ENCODE measurements at places on chromosomes 6 and 20.

DNA sequence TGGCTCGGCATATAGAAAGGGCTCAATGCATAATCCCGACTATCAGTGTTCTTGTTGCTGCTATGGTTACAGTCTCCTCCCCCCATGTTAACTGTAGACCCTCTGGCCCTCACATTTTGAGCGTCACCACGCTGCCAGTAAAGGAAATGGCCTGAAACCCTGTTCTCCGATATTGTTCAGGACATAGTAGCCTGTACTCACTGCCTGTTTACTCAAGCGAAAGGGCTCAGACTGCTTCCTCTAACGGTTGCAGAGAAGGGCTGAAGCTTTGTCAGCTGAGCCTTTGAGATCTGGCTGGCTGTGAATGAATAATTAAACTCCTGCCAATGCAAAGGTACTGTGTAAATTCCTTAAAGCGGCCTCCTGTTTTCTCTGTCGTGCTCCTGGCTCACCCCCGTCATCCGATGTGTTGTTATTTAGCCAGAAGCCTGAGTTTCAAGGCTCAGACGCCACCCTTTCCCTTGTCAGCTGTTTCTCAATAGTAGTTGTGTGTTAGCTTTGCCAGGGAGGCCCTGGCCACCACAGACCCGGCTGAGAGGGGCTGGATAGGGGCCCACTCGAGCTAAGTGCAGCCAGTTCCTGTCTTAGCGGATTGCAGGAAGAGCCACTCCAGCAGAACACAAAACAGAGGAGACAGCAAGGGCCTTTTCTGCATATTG is 31.2 kb upstream of the RALGAPA2 start:
- DNase-seq: no peak

DNA sequence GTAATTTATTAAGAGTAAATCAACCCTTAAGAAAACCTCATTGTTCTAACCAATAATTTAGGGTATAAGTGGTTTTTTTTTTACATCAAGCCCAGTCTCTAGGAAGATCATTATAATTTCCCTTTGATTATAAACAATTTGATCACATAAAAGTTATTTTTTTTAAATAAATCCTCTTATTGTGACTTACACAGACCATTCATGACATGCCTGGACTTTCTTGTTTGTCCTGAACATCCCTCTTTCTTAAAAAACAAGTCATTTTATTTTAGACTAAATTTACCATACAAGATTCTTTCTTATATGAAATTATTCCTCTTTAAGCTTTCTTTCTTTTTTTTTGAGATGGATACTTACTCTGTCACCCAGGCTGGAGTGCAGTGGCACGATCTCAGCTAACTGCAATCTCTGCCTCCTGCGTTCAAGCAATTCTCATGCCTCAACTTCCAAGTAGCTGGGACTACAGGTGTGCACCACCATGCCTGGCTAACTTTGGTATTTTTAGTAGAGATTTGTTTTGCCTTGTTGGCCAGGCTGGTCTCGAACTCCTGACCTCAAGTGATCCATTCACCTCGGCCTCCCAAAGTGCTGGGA is 53.6 kb upstream of the AGPAT4 start:
- DNase-seq: no peak

GRCh38 chr6:156978948-156979347 is 201.8 kb downstream of the ARID1B start:
- DNase-seq: no peak

DNA sequence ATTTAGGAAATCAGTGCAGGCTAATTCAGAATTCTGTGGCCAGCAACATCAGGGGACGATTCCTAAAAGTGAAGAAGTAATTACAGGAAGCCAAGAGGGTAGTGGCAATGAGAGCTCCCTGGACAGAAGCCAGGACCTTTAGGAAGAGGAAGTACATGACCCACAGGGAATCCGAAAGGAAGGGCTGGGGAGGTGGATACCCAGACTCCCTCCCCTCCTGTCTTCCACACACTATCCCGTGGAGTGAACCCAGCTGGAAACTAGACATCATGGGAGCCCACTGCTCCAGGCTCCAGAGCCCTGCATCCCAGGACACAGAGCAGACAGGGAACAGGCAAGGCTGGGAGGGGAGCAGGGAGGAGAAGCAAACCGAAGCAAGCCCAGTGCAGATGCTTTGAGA is 83.0 kb downstream of the SNX5 start:
- DNase-seq: no peak

- DNase-seq: no peak
Observed at GRCh38 chr20:56428410-56428809, 16.4 kb downstream of the CASS4 start.
